CD4-positive, alpha-beta T cell treated with Interleukin-17A for 4 hours (primary cell): ENCODE measurements at places on chromosomes 1 and 21.

GRCh38 chr1:38917337-38917736 is 24.3 kb downstream of the RHBDL2 start:
- no peak for DNase-seq

DNA sequence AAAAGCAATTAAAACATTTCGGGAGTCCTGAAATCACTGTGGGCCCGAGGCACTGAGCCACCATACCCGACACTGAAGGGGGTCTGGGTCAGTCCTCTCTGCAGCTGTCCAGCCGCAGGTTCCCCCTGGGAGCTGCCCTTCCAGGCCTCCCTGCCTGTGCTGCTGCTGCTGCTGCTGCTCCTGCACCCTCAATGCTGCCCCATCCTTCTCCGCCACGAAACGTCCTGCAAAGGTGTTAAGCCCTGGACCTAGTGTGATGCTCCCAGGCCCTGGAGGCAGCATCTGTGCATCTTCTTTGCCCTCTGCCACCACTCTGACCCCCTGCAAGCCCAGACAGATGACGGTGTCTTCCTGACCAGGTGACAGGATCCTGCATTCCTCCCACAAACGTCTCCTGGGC is 513.3 kb downstream of the NPHP4 start:
- no peak for DNase-seq

DNA sequence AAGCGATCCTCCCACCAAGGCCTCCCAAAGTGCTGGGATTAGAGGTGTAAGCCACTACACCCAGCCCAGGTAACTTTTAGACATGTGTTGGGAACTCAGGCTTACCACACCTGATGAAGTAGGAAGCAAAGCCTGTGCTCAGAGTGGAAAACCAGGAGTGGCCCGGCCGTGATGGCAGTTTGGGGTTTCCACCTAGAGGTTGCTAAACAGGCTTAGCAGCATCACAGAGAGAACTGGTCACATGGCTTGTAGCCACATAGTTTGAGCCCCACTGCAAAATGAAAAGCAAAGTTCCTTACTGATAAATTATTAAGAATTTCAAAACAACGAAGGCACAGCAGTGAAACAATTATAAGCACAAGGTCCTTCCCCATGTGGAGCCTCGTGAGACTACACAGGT is 142.6 kb upstream of the CXADR start:
- DNase-seq, result no peak

DNA sequence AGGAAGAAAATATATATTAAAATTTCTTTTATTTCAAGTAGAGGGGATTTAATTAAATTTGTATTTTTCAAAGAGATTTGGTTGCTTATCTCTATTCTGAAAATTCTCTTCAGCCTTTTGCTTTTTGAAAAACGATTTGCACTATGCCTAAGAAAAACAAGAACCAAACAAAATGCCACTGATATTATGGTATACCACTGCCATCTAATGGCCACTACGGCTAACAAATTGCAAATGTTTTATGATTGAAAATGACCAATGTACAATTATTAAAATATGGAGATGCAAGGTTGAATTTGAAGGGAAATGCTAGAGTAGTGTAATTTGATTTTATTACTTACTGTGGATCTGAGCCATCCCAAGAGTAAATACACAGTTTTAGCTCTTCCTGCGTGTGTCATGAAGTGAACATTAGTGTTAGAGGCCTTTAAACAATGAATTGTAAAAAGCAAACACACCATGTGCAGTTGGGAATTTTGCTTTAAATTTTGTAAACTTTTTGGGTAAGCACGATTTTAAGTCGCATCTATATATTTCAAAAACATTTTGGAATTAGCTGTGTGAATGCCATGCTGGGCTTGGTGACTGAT is 137.4 kb upstream of the USP25 start:
- peak; percentile 11 for DNase-seq
